ENCODE measurements at places on chromosomes 13 and 19. TPM values are rescaled to one million over a fixed set of nuclear protein-coding genes. Genes with fewer than 3 reads are reported as not detected.

- no peaks in the 10 kb centered on the region for H3K27me3 ChIP-seq
- H3K4me3 ChIP-seq = no peak overlapping the region
- no peak for DNase-seq
Measured at GRCh38 chr13:97853550-97853949, 99.9 kb upstream of the IPO5 start.

DNA sequence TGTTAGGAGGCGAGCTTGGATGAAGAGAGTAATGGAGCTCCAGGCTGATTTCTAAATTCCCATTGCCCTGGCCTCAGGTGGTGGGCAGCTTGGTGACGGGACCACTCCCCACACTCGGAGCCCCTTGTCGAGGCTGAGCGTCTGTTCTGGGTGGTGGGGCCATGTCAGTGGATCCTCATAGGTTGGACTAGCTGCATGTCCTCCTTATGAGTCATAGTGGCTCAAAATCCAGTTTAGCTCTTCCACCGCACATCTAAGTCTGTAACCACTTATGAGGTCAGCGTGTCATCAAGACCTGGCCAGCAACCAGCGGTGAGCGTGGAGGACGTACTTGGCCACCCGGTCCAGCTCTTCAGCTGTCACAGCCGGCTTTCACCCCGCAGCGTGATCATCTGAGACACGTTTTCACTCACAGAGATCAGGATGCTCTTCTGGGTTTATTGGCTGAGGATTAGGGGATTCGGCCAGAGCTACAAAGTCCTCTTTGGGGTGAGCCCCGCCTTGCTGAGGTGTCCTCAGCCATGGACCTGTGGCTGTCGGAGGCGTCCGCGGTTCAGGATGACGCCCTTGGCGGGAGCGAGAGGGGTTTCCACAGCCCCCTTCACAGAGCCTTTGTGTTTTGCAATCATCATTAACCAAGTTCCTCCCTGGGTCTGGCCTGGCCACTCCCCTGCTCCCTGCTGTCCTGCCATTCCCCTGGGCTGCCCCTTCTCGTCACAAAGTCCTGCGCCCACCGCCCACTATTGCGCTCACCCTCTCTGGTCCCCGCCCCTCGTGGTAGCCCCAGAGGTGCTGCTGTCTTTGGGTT lies 41.9 kb downstream of the ADPRHL1 start:
- H3K36me3 ChIP-seq = no peaks in the 10 kb centered on the region
- H3K27me3 ChIP-seq = no peaks in the 10 kb centered on the region
- no peak overlapping the region for H3K27ac ChIP-seq
- no peak overlapping the region for H3K4me3 ChIP-seq

- H3K27me3 ChIP-seq = no peaks in the 10 kb centered on the region
- H3K36me3 ChIP-seq = no peaks in the 10 kb centered on the region
- DNase-seq = no peak
- H3K27ac ChIP-seq = no peak overlapping the region
- H3K4me1 ChIP-seq = 0 out of 2 replicates have a peak, but pooled peaks cover 6% of the 10 kb centered on the region
- no peak overlapping the region for H3K4me3 ChIP-seq
Measured at GRCh38 chr13:47407808-47408207, 511.0 kb upstream of the HTR2A start.

DNA sequence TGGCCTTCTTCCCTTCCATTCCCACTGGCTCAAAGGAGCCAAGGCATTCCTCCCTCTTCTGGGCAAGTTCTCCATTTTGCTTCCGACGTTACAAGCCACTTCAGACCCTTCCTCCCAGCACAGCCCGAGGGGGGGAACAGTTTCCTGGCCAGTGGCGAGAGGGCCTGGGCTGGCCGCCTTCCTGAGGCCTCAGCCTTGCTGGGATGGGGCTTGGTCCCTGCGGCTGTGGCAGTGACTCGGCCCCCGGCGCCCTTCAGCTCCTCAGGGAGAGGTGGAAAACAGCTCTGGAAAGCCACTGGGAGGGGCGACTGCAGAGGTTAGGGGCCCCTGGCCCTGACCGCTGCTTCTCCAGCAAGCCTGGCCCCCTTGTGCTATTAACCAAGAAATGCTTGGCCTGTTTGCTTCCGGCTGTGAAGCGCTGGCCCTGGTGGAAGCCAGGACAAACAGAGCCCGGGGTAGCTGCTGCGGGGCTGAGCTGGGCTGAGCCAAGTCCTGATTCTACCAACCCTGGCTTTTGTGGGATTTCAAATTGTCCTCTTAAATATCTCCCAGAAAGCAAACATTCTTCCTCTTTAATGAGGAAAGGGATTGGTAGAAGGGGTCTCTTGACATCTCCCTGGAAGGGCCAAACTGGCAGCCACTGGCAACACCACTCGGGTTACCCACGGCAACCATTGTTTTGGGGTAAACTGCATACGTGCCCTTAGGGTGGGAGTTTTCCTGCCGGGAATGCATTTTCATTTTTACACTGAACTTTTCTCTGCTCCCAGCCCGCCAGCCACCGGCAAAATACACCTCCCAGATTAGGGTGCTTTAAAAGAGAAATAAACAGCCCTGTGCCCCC lies 38.7 kb downstream of the C13orf46 start:
- peak; percentile 43 for DNase-seq
- H3K4me3 ChIP-seq = no peak overlapping the region
- no peaks in the 10 kb centered on the region for H3K36me3 ChIP-seq
- H3K27ac ChIP-seq = peak overlapping the region; percentile 6

DNA sequence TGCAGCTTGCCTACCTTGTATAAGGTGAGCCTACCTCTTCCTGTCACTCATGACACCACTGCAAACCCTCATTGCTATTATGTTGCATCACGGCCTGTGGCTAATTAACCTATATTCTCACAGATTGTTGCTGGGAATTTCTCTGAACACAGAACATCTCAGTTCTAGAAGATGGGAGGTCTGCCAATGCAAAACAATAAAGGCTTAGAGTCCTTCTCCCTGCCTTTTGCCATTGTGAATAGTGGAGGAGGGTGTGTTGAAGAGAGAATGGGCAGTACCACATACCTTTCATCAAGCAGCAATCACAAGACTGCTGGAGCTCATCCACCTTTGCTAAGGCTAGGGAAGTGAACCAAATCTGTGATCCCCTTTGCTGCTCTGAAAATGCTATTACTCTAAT lies 34.4 kb downstream of the WDFY2 start:
- H3K27ac ChIP-seq = 0 out of 2 replicates have a peak overlapping the region, but pooled peaks have one; percentile 26
- no peaks in the 10 kb centered on the region for H3K27me3 ChIP-seq

DNA sequence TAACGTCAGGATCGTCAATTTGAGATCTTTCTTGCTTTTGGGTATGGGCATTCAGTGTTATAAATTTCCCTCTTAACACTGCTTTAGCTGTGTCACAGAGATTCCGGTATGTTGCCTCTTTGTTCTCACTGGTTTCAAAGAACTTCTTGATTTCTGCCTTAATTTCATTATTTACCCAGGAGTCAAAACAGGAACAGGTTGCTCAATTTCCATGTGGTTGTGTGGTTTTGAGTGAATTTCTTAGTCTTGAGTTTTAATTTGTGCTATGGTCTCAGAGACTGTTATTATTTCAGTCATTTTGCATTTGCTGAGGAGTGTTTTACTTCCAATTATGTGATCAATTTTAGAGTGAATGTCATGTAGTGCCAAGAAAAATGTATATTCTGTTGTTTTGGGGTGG lies 153.1 kb downstream of the PCDH17 start:
- no peak for DNase-seq
- no peaks in the 10 kb centered on the region for H3K36me3 ChIP-seq
- H3K27me3 ChIP-seq = no peaks in the 10 kb centered on the region
- no peak overlapping the region for H3K27ac ChIP-seq
- no peak overlapping the region for H3K4me3 ChIP-seq

DNA sequence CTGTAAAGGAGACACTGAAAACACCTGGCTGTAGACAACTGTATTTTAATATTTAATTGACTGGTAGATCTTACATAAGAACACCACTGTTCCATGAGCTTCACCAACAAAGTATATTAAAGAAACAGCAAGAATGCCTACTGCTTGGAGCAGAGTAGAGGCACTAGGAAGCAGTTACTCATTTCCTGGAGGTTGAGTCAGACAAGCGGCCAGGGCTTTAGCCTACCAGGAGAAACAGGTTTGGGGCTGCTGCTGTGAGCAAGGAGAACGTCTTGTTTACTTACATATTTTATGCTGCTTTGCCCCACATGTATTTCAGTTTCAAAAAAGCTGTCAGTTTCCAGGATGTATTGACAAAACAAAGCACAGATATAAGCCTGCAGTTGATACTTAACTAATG lies 33.4 kb downstream of the ALG5 start:
- no peaks in the 10 kb centered on the region for H3K27me3 ChIP-seq
- H3K36me3 ChIP-seq = peaks cover 5% of the 10 kb centered on the region
- no peak overlapping the region for H3K27ac ChIP-seq

The CGB8 gene
- total RNA-seq = not detected

The ZNF154 gene
- total RNA-seq = 7.3 TPM

The ZNF714 gene
- 83.2 TPM for total RNA-seq
